ENCODE measurements at places on chromosomes 11 and 22. TPM values are rescaled to one million over a fixed set of nuclear protein-coding genes. Genes with fewer than 3 reads are reported as not detected.

- no peak for DNase-seq
Measured at GRCh38 chr11:122632181-122632824, 23.2 kb upstream of the UBASH3B start.

DNA sequence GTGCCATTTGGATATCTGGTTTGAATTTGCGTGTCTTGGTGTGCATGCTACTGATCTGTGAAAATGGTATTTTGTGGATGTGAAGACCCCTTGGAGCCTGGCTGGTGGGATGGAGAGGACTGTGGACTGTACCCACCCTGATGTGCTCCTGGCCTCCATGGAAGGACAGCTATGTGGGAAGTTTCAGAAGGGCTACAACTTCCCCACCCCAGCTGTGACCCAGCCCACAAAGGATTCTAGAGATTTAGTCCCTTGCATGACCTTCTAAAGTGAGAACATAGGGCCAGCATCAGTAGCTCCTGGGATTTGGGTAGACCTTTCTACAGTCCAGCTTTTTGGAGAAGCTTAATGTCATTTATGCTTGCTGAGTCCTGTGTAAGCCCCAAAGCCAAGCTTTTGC is 173.4 kb downstream of the BCR start:
- DNase-seq: no peak

DNA sequence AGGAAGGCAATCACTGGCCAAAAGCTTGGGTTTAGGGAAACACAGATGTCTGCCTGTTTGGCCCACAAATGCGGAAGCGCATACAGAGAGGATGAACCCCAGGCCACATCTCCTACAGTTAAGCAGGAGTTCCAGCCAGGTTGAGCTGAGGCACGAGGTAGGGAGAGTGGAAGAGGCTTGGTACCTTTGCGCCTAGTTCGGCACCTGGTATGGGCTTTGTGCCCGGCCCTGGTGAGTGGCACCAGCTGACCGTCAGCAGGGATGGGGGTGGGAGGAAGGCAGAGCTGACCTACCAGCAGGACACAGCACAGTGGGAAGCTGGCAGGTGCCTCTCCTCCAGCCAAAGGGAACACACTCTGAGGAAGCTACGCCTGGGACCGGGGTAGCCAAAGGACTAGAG is 57.6 kb downstream of the KCNC1 start:
- no peak for DNase-seq

- DNase-seq: no peak
Measured at GRCh38 chr22:23784215-23784732, 2.5 kb upstream of the SMARCB1 start.

DNA sequence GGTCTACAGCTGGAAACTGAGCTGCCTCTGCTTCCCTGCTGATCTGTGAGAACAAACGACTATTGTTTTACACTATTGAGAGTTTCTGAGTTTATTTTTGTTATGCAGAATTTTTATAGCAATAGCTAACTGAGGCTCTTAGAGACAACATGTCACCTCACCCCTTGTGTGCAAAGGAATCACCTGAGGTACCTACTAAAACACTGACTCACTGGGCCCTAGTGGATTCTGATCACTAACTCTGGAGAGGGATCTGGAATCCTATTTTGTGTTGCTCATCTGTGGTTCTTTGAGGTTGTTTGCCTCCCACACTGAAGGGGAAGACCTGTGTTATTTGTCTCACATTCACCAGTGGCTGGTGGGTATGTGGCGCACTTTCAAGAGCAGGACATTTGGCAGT is 13.4 kb upstream of the B3GAT1 start:
- DNase-seq: no peak

GRCh38 chr11:8218840-8219239 is 44.8 kb downstream of the LMO1 start:
- no peak for DNase-seq

GRCh38 chr11:33944693-33945424 is 53.0 kb upstream of the LMO2 start:
- no peak for DNase-seq

GVQW3 gene
- total RNA-seq: 3.4 TPM

SLC35E4 gene
- 3.9 TPM for total RNA-seq

HBE1 gene
- total RNA-seq: 10.3 TPM

TIRAP gene
- total RNA-seq: 4.3 TPM
